Activated CD8-positive, alpha-beta memory T cell treated with anti-CD3 and anti-CD28 coated beads, Interleukin-2, amount 50 U/mL, for 48 hours (primary cell): ENCODE measurements at places on chromosomes 1 and 21.
A peak's percentile ranks its signal among the peaks of the same experiment; 100 is the strongest.

DNA sequence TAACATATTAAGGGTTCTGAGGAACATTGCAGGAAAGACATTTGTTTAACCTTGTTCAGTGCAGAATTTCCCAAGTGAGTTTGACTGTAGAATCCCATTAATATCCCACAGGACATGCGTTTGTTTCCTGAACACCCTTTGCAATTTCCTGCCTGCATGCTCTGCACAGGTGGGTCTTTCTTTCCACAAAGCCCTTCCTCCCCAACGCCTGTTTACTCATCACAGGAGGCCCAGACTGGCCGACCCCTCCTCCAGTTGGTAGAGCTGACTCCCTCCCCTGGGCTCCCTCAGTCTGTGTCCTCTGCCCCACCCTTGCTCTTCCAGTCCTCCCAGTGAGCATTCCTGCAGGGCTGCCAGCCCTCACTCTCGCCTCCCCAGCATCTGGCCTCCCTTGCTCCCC is 47.5 kb upstream of the CTPS1 start:
- no peak for DNase-seq

- no peak for DNase-seq
These were observed 98.8 kb downstream of the MTR start for GRCh38 chr1:236893626-236894545.

DNA sequence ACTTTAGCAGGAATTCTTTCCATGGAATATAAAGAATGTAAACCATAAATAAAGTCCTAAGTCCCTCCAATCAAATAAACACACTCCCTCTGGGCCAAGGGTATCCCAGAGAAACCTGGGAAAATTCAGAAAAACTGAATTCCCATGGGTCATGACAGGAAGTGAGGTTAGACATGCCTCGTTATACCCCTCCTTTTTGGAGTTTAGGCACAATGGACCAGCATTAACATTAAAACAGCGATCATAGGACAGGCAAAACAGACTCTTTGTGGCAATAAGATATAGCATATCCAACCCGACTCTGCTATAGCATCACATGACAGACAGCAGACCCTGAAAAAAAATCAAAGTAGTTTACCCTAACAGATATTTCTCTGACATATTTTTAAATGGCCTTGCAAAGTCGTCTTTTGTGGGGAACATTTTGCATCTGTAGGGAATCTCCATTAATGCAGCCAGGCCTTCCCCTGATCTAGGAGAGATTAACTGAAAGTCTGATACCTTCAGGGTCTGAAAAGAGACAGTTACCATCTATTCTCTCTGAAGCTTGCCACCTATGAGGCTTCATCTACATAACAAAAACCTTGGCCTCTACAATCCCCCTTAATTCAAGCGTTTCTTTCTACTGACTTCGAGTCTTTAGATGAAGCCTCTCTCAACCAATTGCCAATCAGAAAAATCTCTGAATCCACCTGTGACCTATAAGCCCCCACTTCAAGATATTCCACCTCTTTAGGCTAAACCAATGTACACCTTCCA is 143.0 kb upstream of the KCNK1 start:
- DNase-seq: no peak

DNA sequence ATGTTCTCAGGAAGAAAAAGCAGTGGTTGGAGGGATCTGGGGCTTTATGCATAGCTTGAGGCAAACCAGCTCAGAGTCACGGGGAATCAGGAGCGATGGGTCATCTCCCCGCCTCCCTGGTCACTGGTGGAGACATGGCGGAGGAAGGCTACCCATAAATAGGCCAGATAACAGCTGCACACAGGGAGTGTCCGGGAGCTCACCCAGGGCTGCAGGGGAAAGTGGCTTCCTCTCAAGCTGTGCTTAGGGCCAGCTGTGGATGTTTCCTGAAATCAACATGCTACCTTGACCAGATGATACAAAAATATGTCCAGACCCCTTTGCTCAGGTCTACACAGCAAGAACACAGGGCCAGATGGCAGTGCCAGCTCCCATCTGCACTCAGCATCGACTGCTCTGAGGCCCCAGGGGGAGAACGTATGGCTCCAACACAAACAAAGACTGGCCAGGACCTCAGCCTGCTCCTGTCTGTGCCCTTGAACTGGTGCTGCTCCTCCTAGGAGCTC is 27.1 kb upstream of the RERE start:
- DNase-seq: no peak

DNA sequence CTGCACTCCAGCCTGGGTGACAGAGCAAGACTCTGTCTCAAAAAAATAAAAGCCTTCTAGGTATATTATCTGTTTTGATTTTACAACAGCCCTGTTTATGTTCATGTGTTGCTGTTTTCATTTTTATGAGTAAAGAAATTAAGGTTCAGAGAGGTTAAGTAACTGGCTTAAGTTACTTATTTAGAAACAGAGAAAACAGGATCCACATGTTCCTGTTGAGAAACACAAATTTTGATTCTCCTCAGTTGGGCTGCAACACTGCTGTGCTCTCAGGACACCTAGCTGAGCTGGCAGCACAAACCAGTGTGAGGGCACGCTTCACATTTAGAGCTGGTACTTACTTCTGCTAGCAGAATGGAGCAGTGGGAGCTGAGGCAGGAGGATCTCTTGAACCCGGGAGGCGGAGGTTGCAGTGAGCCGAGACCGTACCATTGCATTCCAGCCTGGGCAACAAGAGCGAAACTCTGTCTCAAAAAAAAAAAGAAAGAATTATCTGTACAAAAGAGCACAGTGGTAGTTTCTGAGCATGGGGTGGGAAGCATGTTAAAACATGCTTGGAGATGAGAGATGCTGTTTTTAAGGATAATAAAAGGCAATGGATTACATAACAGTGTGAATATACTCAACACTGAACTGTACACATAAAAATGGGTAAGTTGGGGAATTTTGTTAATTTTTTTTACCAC is 2.4 kb downstream of the SPRTN start:
- no peak for DNase-seq

DNA sequence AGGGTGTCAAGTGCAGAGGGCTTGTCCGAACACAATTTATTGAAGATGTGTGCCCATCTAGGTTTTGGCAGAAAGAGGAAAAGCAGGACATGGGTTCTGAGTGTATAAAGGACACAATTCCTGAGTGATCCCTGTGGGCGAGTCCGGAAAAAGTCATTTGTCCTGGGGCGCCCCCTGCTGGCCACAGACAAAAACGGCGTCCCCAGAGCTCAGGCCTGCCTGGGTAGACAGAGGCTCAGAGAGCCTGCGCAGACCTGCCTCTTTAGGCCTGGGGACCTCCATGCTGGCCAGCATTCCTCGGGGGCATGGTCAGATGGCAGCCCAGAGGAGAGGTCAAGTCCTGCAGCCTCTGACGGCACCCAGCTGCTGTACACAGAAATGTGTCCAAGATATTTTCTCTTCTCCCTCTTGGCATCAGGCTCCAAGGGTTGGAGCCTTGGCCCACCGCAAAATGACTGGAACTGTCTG is 65.5 kb upstream of the LRP8 start:
- DNase-seq: peak; percentile 95

- no peak for DNase-seq
These were observed 110.7 kb downstream of the CRYAA start for GRCh38 chr21:43279578-43279894.
